ENCODE measurements at places on chromosomes 4 and X. TPM values are rescaled to one million over a fixed set of nuclear protein-coding genes. Genes with fewer than 3 reads are reported as not detected.

Gene OTUD6A
- not detected for total RNA-seq

Gene STAG2
- 66.3 TPM for total RNA-seq

Gene VCX3A
- not detected for total RNA-seq

Gene BGN
- total RNA-seq: 0.37 TPM

Gene PABPC1L2B
- total RNA-seq: not detected

Gene BANK1
- 2.4 TPM for total RNA-seq

Gene SPINK2
- total RNA-seq: 2.4 TPM

Gene GJB1
- not detected for total RNA-seq

Gene PAGE5
- not detected for total RNA-seq

Gene CT45A2
- total RNA-seq: not detected

Gene SSX3
- not detected for total RNA-seq

Gene SPRY1
- 4.8 TPM for total RNA-seq

DNA sequence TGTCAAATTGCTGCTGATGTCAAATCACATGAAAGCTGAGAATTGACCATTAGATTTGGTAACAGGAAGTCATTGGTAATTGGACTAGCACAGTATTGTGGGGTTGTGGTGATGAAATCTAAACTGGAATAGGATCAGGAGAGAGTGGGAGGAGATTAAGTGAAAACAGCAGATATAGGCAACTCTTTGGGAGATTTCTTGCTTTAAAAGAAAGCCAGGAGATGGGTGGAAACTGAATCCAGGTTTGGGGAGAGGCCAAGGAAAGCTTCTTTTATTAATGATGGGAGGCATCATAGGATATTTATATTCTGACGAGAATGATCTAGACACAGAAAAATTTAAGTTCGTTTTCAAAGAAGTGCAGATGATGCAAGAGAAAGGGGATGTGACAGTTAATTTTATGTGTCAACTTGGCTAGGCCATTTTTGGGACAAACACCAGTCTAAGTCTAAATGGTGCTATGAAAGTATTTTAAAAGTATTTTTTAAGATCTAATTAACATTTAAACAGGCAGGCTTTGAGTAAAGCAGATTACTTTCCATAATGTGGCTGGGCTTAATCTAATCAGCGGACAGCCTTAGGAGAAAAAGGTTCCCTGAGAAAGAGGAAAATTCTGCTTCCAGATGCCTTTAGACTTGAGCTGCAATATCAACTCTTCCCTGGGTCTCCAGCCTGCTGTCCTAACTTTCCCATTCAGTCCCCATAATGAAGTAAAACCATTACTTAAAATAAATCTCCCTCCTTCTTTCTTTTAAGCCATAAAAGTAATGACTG lies 24.7 kb downstream of the SEC24D start:
- DNase-seq: no peak

DNA sequence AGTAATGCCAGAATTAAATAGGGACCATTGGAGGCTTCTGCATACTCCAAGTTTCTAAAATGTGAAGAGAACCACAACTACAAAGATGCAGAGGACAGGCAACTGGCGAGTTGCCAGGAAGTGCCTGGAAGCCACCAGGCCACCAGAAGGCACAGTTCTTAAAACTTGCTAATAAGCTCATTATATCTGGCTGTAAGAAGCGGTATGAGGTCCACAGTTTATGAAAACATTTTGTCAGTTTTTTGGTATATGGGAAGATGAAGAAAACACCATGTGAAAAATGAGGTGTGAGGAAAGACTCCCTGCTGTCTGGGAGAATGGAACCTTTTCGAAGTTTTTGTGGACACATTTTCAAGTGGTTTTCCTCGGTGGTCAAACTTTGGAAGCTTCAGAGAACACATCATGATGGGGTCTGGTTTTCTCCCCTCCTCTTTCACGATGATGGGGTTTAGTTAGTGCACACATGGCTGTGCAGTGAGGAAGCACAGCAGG lies 202.7 kb downstream of the NR3C2 start:
- DNase-seq: no peak

- DNase-seq: no peak
Measured at GRCh38 chr4:113809311-113809710, 47.8 kb upstream of the CAMK2D start.

DNA sequence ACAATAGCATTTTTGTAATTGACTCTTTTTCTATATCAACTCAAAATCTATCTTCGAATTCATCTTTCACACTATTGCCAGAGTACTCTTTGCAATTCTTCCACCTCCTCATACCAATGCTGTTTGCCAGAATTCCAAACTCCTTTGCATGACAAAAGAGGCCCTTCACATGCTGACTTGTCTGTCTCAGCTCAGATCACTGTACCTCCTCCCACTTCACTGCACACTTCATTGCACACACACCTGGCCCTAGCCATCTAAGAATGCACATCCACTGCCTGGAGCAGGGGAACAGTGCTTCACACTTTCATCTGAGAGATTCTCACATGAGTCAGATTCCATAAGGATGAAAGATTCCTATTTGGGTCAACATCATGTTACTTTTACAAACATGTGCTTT lies 56.5 kb downstream of the PRDM5 start:
- no peak for DNase-seq

GRCh38 chr4:105765690-105766407 lies 57.3 kb downstream of the GSTCD start:
- DNase-seq: peak; percentile 63

DNA sequence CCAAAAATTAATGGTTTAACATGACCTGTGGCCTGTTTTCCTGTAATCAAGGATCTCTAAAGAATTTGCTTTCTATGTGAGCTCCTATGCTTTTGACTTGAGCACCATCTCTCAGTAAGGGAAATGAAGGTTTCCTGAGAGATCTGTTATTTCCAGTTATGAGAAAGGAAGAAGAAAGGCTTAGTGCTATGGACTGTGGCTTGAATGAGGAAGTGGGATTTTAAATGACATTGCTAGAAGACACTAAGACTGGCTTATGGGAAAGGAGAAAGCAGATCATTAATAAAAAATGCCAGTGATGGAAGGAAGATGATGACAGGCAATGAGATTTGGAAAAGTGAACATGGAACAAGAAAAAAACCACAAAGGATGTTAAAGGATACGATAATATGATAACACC lies 285.4 kb downstream of the OPHN1 start:
- DNase-seq: no peak

DNA sequence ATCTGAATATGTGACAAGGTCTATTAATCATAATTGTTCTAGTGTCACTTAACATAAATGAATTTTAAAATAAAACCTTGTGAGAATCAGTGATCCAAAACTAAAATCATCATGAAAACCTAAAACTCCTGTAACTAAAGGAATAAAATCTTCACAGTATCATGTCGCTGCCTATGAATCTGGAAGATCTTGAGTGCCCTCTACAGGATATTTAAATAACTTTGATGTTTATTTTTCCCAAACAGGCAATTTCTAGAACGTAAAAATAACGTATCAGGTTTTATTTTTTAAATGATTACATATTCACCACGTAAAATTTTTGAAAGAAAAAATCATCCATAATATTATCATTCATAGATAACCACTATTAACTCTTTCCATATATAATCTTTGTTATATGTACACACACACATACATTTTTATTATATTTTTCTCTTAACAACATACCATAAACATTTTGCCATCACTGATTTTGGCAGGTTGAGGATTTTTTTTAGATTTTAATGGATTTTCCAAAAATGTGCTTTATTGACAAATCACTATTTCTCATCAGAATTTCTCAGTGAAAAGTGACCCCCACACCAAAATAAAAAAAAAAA lies 79.6 kb downstream of the COMMD8 start:
- peak; percentile 10 for DNase-seq

DNA sequence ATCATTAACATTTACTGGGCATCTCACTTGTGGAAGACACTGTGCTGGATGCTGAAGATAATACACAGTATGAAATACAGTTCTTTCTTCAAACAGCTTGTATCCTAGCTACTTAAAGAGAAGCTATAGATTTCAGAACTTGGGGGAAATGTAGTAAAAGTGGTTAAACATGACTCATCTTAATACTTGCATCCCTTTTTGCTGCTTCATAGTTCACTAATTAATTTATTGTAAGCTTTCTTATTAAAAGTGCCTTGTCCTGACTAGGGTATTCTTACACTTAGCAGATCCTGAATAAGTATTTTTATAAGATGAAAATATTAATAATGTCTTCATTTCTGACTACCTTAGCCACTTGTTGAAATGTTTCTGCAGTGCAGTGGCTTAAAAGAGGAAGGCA lies 132.8 kb upstream of the STIM2 start:
- no peak for DNase-seq

- DNase-seq: no peak
Measured at GRCh38 chrX:2566055-2566454, 65.3 kb upstream of the DHRSX start.

DNA sequence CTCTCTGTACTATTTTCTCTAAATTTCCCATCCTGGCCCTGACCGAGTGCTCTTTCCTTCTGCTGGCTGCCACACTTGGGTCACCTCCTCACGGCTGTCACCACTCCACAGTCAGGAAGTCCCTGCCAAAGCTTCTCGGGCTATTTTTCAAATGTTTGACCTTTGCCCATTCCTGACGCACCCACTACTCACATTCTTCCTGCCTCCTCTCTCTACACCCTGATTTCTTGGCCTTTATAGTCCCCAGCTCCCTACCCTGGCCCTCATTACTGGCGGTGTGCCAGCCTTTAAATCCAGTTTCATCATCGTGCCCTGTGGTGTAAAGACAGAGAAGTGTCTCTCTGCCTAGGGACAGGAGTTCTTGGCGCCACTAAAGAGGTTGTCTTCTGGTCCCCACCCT lies 46.4 kb upstream of the GATB start:
- no peak for DNase-seq

GRCh38 chrX:13658602-13659001 lies 5.7 kb downstream of the TCEANC start:
- peak; percentile 35 for DNase-seq

DNA sequence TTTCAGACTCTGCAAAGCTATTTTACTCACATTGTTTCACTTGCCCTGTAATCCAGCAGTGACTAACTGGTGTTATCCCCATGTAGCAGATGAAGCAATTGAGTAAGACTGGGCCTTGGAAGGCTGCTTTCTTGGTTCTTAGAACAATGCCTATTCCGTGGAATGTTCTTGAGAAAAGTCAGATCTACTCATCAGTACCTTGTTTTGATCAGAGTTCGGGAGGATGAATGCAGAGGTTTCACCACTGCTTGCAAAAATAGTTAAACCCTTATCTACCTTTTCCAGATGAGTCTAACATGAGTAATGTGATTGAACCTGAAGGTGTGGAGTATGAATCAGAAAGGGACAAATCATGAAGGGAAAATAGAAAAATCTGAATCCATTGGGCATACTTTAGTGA lies 1.8 kb downstream of the MAOB start:
- peak; percentile 48 for DNase-seq

GRCh38 chr4:4396628-4397440 lies 9.9 kb downstream of the NSG1 start:
- no peak for DNase-seq

DNA sequence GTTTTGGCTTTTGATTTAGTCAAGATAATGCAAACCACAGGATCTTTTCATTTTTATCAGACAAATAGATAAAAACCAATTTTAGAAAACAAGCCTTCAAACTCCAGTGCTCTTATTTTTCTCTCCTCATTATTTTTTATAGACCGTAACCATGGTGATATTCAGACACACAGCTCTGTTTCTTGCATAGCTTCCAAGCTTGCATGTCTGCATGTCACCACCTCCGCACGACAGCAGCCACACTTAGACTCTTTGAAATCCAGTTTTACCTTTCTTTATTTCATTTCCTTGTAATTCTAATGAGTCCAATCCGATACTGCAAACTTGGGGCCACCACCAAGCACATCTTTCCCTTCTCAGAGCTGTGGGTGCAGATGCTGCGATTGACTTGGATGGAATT lies 94.3 kb upstream of the GPM6A start:
- DNase-seq: no peak

- DNase-seq: no peak
Measured at GRCh38 chrX:9465380-9466123, 694 bp downstream of the TBL1X start.

DNA sequence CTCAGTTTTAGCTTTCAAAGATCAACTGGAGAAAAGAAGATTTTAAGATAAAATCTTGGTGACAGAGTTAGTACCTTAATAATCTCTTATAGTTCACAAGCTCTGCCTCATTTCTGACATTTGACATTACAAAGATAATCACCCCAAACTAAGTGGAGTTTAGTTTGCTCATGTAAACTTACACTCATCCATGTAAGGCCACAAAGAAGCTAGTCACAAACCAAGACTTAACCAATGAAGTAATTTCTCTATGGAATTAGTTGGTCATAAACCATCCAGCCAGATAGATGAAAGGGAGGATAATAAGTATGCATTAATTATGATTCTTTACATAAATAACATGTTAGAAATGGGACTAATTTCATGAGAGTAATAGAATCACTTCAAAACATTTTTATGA lies 159.2 kb downstream of the FAM13A start:
- no peak for DNase-seq

DNA sequence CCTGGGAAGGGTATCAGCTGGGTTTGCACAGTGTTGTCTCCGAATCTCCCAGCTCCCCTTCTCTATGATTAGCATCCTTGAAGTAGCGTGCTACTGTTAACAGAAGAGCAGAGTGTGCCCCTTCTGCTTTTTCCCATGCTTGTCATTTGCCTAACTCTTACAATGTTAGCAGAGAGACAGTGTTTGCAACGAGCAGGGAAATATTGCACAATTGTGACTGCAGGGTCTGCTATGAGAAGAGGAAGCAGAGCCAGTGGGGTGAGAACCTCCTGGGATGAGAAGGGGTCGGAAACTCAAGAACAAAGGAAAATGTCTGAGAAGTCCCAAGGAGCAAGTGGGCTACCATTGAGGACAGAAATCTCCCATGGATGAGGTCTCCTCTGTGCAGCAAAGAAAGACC lies 7.8 kb upstream of the CHRNA9 start:
- DNase-seq: no peak

DNA sequence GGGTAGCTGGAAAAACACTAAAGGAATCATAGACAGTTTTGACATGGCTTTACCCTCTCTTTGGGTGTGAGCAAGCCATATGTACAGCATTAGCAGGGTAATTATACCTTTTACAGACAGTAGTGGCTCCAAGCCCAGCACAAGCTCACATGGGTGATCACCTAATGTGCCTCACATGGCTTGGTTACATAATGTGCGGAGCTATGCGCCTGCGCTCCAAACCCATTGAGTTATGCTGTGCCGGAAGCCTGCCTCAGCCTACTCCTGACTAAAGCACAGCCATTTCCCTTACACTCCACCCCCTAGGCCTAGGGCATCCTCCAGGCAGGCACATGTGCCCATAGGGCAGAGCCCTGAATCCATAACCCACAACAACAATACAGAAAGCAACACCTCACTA lies 6.5 kb upstream of the TSPAN5 start:
- no peak for DNase-seq

- DNase-seq: no peak
Measured at GRCh38 chr4:47235721-47236120, 204.4 kb downstream of the GABRB1 start.

Data from HCT116 (cell line).